Neural crest cell (in vitro differentiated cells): ENCODE measurements at places on chromosomes 1 and 21. TPM values are rescaled to one million over a fixed set of nuclear protein-coding genes. Genes with fewer than 3 reads are reported as not detected.
A peak's percentile ranks its signal among the peaks of the same experiment; 100 is the strongest.

- H3K36me3 ChIP-seq, result no peaks in the 10 kb centered on the region
- peak overlapping the region; percentile 71 for H3K27ac ChIP-seq
- H3K27me3 ChIP-seq, result no peaks in the 10 kb centered on the region
- no peak overlapping the region for H3K4me3 ChIP-seq
Observed at GRCh38 chr1:206933333-206933945, 11.7 kb upstream of the FCMR start.

DNA sequence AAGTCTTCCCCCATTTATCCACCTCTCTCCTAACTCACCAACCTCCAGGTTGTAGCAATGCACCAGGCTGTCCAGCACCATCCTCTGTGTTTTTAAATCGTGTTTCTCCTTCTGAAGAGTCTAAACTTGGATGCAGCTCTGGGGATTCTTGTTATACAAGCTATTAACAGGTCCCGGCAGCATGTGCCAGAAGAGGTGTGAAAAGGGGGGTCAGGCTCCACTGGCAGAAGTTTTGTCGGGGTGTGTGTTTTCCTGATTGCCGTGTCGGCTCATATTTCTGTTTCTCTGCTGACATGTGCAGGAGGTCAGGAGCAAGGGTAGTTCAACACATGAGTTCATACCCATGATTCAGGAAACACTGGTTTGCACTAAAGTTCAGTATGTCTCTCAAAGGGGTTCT is 658.6 kb upstream of the CAMK1G start:
- peaks cover 3% of the 10 kb centered on the region for H3K4me1 ChIP-seq
- no peak for DNase-seq
- H3K27ac ChIP-seq, result peak overlapping the region; percentile 35
- no peaks in the 10 kb centered on the region for H3K27me3 ChIP-seq

DNA sequence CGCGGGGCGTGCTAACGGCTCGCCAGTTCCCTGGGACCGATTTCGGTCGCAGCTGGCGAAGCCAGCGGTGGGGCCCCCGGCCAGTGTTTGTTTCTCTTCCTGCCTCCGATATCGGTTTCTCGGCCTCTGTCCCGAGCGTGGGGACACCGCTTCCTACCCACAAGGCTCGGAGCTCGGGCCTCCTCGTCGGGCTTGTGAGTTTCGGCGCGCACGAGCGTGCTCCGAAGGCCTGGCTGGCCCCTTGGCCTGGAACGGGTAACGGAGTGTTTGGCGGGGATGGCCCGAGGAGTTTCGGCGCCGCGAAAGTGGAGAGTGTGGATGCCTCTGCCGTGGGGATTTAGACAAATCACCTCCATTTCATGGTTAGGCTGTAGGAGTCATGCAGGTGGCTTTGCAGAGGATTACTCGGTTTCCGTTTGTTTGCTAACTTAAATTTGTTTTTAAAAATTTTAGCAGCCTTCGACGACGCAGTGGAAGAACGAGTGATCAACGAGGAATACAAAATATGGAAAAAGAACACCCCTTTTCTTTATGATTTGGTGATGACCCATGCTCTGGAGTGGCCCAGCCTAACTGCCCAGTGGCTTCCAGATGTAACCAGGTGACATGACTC is 559 bp downstream of the RBBP4 start:
- peak overlapping the region; percentile 98 for H3K27ac ChIP-seq
- no peaks in the 10 kb centered on the region for H3K27me3 ChIP-seq
- H3K4me3 ChIP-seq, result peak overlapping the region; percentile 94
- DNase-seq, result no peak

- no peak for DNase-seq
- H3K27me3 ChIP-seq, result no peaks in the 10 kb centered on the region
- H3K4me1 ChIP-seq, result peaks cover 13% of the 10 kb centered on the region
- H3K27ac ChIP-seq, result no peak overlapping the region
- no peak overlapping the region for H3K4me3 ChIP-seq
- peaks cover 3% of the 10 kb centered on the region for H3K36me3 ChIP-seq
Observed at GRCh38 chr1:159011751-159012150, 2.0 kb downstream of the IFI16 start.

DNA sequence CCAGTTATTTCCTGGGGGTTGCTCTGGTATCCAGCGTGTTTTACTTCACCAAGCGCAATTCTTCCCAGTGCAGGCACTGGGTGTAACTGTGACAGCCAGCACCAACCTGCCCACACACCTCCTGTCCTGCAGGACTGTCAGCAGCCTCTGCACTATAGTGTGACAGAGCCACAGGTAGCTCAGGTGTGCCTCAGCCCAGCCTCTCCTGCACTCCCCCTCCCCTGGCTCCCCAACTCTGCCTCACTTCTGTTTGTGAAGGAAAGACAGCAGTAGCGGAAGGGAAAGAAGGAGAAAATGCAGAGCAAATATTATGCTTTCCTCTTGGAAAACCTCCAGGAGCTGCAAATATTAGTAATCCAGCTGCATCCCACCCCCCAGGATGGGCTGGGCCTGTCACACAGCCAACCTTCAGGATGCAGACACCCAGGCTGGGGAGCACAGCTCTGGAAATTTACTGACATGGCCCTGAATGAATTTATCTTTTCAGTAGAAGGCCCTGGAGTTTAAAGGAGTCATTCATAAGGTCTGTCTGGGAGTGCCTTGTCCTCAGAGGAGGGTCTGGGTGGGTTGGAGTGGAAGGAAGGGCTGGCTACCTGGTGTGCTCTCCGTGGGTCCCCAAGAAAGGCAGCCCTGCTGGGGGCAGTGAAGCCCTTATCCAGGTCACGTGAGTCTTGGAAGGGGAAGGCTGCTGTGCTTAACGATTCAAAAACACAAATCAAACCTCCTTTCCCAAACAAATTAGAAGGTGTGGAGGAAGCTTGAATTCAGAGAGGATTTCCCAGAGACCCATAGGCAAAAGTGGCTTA is 20.9 kb downstream of the CAPN2 start:
- H3K4me3 ChIP-seq, result no peak overlapping the region
- peak overlapping the region; percentile 43 for H3K27ac ChIP-seq
- no peak for DNase-seq
- peaks cover 14% of the 10 kb centered on the region for H3K36me3 ChIP-seq
- H3K4me1 ChIP-seq, result peaks cover 9% of the 10 kb centered on the region

Gene LCE2C
- not detected in 2 replicates for total RNA-seq

DNA sequence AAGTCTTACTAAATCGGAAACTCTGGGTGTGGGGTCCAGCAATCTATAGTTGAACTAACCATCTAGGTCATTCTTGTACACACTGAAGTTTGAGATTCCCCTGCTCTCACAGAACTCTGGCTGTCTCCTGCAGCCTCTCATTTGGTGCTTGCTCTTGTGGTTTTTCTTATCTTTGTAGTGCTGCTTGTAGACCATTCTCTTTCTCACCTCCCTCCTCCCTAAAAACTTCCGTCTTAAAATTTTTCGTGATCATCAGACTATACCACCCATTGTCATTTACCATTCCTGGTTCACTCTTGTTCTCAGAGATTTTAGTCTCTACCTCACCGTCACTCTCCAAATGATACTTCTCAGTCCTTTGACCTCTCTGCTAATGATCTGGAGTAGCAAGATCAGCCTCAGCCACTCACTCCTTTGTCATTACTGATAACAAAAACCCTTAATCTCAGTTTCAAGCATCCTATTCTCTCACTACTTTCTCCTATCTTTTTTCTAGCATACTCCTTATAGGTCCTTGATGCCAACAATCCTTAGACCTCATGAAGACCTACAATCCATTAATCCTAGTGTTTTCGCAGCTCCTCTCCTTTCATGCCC is 13.0 kb upstream of the EPHX4 start:
- no peaks in the 10 kb centered on the region for H3K27me3 ChIP-seq
- H3K27ac ChIP-seq, result no peak overlapping the region

Gene OR2T29
- not detected in 2 replicates for total RNA-seq

Gene TCEA3
- 1.2 and 1.5 TPM in 2 replicates for total RNA-seq

GRCh38 chr1:153537376-153537730 is 1.6 kb upstream of the S100A6 start:
- no peaks in the 10 kb centered on the region for H3K27me3 ChIP-seq
- H3K4me3 ChIP-seq, result no peak overlapping the region
- no peak overlapping the region for H3K27ac ChIP-seq
- H3K4me1 ChIP-seq, result peaks cover 25% of the 10 kb centered on the region

Gene GJB5
- not detected in 2 replicates for total RNA-seq

Gene MXRA8
- 5.0 and 5.8 TPM in 2 replicates for total RNA-seq

DNA sequence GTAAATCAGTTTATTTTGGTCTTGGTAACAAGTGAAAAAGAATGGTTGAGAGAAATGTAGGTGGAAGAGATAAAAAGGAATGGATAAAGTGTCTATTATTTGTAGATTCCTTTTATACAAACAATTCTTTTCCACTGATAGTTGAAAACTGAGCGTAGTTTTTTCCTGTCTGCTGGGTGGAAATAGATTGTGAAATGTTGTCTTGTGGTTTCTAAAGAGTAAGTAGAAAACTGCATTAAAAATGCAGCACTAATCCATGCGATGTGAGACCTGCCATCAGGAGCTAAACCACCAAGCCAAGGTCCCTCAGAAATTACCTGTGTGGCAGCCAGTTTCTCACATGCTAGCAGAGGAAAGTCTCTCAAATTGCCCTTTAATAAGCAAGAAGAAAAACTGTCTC is 103.2 kb upstream of the SLC44A3 start:
- no peak overlapping the region for H3K27ac ChIP-seq
- no peak overlapping the region for H3K4me3 ChIP-seq
- no peaks in the 10 kb centered on the region for H3K36me3 ChIP-seq
- H3K4me1 ChIP-seq, result no peaks in the 10 kb centered on the region

- no peaks in the 10 kb centered on the region for H3K27me3 ChIP-seq
- no peak overlapping the region for H3K4me3 ChIP-seq
- no peak for DNase-seq
- no peaks in the 10 kb centered on the region for H3K4me1 ChIP-seq
- H3K36me3 ChIP-seq, result no peaks in the 10 kb centered on the region
- no peak overlapping the region for H3K27ac ChIP-seq
Observed at GRCh38 chr1:43229826-43230780, 39.7 kb upstream of the TMEM125 start.
